ENCODE measurements at places on chromosomes 4 and X.
A peak's percentile ranks its signal among the peaks of the same experiment; 100 is the strongest.

- DNase-seq, result no peak
These were observed 107.0 kb downstream of the IQCM start for GRCh38 chr4:149708513-149709130.

- no peak for DNase-seq
These were observed 1653.5 kb upstream of the AGA start for GRCh38 chr4:179095585-179096221.

- DNase-seq, result no peak
These were observed 1213.2 kb downstream of the RAPGEF2 start for GRCh38 chr4:160316036-160316435.

DNA sequence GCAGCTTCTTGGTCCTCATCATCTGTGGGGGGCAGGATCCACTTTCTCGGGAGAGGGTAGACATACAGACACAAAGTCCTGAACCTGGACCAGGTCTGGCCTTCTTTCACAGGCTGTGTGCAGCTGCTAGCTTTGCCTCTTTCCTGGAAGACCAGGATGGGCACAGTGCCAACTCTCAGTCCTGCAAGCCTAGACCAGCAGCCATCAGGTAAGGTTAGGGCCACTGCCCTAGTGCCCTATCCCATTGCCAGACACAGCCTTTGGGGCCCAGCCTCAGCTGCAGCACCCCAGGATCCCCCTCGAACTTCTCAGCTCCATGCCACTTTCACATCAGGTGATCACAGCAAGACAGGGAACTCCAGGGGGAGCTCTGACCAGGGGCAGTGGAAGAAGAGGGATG, 38.4 kb downstream of the ZNF185 start:
- peak; percentile 64 for DNase-seq

- DNase-seq, result no peak
These were observed 16.9 kb upstream of the OCIAD1 start for GRCh38 chr4:48813964-48814363.

- DNase-seq, result no peak
These were observed 109.2 kb upstream of the PCDH18 start for GRCh38 chr4:137641544-137641943.

Data from posterior vena cava (tissue), 2 donors.